COR-L47 (cell line): ENCODE measurements at places on chromosomes 16 and 17.

DNA sequence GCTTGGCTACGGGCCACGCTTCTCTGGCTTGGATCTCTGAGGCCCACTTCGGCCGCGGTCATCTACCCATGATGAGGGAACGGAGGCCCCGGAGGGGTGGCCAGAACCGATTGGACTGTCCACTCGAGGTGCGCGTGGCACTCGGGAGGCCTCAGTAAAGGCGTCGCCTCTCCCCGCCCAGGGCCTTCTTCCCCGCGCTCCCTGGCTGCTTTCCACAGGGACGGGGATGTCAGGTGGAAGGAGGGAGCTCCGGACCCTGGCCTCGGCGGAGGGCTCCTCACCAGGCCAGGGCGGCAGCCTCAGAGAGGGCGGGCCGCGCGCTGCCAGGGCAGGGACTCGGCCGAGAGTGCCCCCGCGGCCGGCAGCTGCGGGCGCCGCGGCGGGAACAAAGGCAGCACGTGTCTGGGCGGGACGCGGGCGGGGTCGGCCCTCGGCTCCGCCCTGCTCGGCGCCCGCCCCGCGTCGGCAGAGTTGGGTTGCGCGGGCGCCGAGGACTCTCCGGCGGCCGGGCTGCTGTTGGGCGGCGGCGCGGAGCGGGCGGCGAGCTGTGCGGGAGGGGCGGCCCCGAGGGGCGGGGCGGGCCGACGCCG, 587 bp upstream of the CDK5R1 start:
- DNase-seq: peak; percentile 87

DNA sequence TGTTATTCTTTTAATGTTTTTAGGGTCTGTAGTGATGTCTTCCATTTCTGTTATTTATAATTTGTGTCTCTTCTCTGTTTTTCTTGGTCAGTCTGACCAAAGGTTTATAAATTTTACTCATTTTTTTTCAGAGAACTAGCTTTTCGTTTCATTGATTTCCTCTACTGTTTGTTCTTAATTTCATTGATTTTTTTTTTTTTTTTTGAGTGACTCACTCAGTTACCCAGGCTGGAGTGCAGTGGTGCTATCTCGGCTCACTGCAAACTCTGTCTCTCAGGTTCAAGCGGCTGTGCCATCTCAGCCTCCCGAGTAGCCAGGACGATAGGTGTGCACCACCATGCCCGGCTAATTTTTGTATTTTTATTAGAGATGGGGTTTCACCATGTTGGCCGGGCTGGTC, 12.6 kb upstream of the UBTF start:
- DNase-seq: no peak

- peak; percentile 9 for DNase-seq
Measured at GRCh38 chr16:24834459-24835335, 11.1 kb upstream of the SLC5A11 start.

- DNase-seq: no peak
Measured at GRCh38 chr16:86099326-86099725, 200.4 kb downstream of the IRF8 start.

DNA sequence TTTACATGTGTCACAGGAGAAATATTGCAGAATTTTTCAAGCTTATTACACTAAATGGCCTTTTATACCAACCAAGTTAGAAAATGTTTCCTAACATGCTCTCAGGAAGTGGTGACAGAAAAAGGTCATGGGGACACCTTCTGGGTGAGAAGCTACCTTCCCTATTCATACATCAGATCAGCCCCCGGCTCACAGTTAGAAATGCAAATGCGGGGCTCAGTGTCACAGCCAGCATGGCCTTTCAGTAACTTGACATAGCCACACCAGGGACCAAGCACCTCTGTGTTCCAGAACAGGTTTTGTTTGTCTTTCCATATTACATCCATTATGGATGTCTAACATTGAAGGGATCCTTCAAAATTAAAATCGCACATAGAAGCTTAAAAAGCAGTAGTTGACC, 59.5 kb downstream of the CHD9NB start:
- no peak for DNase-seq

GRCh38 chr17:78891406-78892061, 11.5 kb downstream of the CEP295NL start:
- no peak for DNase-seq

GRCh38 chr17:266701-267667, 85.5 kb upstream of the DOC2B start:
- DNase-seq: no peak

- no peak for DNase-seq
Measured at GRCh38 chr17:382644-383533, 30.3 kb upstream of the RPH3AL start.

DNA sequence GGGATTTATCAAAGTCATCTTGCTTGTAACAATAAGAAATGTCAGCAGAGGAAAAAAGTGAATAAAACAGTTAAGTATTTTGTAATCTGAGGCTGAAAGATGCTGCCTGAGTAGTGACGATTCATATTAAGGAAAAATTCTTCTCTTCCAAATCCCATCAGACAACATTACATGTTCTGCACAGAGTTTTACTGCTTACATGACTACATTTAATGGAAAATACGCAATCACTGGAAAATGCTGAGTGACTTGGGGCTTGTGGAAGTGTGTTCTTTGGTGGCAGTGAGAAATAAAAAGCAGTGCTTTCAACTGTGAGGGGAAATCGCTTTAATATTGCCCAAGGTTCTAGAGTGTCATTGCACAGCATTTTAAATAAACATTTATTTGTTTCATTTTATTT, 1025.2 kb upstream of the GOT2 start:
- DNase-seq: no peak

DNA sequence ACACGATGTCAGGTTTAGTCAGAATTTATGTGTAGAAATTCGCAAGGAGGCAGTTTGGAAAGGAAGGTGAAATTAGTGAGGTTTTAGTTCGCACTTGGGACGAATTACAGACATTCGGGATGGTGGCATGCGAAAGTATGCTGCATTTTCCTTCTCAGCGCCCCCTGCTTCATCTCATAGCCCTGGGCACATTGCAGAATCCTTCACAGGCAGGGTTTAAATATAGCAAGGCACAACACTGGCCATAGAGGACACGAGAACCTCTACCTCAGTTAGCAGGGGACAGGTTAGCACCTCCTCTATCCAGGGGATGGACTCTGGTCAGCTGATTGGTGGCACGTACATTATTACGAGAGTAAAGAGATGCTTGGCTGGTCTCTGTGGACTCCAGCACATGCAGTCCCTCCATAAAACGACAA, 47.5 kb downstream of the MAP2K6 start:
- no peak for DNase-seq

- DNase-seq: no peak
Measured at GRCh38 chr17:81037026-81037797, 2.3 kb downstream of the BAIAP2 start.

- DNase-seq: no peak
Measured at GRCh38 chr16:68605746-68606145, 39.4 kb upstream of the CDH3 start.

DNA sequence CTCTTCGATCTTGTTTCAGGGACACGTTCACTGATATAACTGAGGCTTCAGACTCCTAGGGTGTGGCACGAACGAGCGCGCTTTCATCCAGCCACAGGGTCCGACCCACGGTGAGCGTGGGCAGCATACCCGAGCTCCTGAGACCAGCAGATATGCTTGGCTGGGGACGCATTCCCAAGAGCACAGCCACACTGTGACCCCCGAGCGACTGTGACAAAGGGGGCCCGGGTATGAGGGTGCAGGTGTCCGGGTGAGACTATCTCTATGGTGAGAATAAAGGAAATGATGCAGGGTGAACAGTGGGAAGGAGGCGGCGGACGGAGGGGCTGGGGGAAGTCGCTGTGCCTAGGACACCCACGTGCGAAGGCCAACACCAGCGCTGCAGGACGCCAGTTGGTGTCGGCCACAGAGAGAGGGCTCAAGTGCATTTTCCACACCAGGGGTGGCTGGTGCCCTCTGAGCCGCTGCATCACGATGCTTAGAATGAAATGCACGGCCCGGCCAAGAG, 17.6 kb downstream of the RPH3AL start:
- no peak for DNase-seq

DNA sequence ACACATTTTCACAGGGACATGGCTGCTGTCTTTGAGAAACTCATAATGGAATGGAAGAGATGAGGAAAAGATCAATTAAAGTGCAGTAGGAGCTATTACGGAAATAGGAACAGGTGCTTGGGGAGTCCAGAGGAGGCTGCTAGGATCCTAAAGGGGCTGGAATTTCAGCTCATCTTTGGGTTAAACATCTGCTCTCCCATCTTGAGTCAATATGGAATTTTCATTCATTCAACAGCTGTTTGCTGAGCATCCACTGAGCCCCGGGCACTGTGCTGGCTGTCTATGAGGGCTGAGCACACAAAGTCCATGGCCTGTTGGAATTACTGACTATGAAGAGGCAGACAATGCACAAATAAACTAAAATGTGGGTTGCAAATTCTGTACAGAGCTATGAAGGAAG, 47.9 kb downstream of the ASIC2 start:
- DNase-seq: no peak

DNA sequence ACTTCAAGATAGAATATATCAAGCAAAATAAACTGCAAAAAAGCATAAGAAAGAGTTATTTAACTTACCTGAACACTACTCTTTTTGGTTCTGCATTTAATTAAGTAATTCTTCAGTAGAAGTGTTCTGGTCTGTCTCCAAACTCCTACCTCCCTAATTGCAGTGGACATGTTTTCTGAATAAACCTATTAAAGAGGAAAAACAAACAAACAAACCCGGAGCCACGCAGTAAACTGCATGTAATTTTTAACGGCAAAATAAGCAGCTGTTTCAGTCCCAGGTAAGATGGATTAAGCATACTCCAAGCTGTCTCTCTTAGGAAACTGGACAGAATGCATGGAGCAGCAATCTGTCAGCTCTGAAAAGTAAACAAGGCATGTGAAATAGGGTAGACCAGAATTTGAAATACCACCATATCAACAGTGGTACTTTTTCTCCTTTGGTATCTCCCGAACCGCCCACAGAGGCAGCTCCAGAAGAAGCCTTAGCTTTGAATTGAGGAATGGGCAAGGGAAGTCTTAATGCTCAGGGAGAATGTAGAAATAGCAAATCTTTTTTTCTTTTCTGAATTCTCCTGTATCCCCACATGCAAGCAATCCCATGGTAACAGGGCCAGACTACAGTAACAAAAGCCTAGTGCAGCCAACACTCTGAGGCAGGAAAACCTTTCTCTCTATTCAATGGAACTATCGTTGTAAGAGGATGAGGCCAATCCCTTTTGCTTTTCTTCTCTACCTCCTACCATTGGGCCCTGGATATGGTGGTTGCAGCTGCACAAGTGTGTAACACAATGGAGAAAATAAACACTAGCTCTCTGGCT, 12.5 kb downstream of the ABCA5 start:
- DNase-seq: peak; percentile 4

DNA sequence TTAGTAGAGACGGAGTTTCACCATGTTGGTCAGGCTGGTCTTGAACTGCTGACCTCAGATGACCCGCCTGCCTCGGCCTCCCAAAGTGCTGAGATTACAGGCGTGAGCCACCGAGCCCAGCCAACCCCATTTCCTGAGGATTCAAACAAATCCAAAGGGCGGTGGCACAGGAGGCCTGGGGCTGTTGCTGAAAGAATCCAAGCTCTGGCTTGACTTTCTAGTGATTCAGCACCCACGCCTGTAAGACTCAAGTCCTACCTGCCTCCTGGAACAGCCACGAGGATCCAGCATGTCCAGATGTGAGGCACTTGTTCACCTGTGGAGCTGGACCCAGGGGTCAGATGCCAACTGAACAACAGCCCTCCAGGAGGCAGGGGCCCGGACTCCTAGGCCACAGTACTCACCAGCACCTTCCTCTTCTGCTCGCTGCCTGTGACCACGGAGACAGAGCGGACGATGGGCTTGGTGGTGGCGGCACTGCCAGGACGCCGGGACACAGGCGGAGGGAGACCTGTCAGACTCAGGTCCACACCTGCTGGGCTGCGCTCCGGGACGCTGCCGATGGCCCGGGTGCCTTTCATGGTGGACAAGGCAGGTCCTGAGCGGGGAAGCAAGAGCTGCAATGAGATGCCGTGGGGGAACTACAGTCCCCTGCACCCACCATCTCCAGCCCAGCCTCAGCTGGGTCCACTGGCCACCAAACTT, 3.1 kb downstream of the CEP131 start:
- no peak for DNase-seq
